Stimulated activated CD8-positive, alpha-beta memory T cell treated with anti-CD3 and anti-CD28 coated beads, Interleukin-4, amount 100 ng/mL, for 4 hours (primary cell): ENCODE measurements at places on chromosomes 7 and 10.

DNA sequence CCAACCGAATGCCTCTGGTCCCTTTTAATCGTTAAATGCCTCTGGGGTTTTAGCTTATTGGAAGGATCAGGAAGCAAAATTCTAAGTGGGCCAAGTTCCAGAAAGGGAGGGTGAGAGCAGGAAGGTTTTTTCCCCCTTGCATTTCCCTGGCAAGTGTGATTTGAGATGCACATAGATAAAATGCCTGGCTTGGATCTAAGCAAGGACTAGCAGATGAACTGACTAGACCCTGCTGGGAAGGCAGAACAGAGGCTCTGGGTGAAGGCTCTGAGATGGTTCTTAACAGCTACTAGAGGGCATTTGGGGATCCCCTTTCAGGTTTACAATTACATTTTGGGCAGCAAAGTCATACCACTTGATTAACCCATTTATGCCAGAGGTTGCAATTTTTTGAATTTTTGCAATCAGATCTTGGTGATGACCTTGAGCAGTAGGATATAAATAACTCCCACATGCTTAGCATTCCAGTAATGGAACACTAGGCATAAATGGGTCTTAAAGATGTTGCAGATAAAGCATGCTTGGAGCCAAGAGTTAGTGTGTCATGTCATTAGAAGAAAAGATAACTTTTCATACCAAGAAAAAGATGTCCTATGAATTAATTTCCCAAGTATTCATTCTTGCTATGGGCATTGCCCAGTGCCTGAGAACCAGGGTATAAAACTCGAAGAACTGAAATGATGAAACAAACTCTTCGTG, 205.9 kb downstream of the SEC23IP start:
- DNase-seq, result no peak

GRCh38 chr7:122885583-122886356, 490 bp downstream of the CADPS2 start:
- DNase-seq, result no peak

GRCh38 chr10:69456880-69457693, 5.8 kb downstream of the TSPAN15 start:
- DNase-seq, result no peak

DNA sequence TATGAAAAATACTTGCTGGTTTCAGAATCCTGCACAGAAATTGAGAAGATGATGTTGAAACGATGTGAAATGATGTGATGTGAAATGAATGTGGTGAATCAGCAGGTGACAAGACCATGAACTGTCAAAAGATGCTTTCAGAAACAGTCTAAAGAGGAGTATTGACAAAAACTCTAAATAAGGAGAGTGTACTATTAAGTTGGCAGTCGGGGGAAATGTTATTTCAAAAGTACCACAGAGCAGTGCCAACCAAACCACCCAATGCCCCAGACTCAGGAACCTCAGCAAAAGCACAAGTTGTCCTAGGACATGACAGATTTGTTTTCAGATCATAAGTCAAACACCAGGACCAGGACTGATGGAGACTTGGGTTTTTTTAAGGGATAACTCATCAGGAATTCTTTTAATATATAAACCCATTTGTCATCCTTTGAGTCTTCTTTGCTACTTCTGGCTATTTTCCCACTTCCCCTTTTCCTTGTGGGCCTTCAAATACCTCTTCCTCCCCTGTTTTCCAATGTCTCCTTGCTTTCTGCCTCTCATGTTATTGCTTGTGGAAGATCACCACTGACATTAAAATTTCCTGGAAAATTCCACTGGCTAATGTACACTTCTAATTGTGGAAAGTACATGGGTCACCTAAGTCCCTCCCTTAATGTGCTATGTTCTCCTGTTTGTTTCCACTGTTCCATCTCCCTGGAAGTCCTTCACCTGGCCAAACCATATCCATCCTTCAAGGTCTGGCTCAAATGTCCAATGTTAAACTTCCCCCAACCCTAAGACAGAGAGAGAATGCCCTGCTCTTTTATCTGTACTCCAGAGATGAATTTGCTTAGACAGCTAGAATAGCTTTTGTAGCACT, 10.2 kb upstream of the PPP1R3C start:
- DNase-seq, result no peak

DNA sequence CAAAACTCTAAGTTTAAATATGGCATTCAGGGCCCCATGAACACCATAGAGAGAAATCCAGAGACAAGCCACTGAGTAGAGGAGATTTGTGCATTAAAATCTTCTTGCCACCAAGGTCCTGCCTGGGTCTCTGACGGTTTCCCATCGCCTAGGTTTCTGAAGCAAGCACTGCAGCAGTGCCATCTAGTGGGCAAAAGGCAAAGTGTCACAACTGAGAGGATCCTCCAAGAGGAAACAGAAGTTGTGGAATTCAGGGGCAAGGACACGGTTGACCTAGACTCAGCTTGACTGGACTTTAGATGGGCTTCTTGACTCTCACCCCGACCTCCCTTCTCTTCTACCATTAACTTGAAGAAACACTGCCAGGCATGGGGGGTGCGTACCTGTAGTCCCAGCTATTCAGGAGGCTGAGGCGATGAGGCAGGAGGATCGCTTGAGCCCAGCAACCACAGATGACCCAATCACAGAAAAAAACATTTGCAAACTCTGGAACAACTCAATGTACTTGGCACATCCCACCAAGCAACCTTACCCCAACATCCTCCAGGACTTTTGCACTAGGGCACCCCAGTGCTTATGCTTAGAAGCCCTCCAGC, 604.1 kb downstream of the GALNT17 start:
- no peak for DNase-seq

DNA sequence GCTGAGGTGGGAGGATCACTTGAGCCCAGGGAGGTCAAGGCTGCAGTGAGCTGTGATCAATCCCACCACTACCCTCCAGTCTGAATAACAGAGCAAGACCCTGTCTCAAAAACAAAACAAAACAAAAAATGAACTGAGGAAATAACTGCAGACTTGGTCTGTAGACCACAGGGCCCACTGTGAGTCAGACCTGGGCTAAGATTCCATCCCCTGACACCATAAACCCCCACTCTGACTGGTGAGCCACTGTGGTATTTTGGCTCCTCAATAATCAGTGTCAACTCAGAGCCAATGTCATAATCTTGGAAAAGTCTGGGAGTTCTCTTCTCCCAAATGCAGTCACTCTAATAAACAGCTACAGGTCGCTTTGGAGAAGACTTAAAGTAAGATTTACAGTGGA, 24.0 kb upstream of the ERCC6 start:
- no peak for DNase-seq

DNA sequence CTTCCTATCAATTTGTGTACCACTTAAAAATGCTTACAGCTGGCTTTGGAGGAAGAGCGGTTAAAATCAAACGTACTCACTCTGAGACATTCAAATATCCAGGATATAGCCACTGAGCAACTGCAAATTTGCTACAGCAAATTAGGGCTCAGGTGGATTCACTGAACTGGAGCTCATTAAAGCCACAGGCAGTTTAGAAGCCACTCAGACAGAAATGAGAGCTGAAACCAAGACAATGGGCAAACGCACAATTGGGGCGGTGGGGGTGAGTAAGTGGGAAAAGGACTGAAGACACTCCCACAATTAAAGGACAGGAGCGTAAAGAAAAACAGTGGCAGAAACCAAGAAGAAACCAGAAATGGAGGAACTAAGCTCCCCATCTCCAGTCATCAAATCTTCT, 20.5 kb downstream of the MPP7 start:
- no peak for DNase-seq

GRCh38 chr10:71429304-71429703, 32.6 kb downstream of the CDH23 start:
- no peak for DNase-seq

DNA sequence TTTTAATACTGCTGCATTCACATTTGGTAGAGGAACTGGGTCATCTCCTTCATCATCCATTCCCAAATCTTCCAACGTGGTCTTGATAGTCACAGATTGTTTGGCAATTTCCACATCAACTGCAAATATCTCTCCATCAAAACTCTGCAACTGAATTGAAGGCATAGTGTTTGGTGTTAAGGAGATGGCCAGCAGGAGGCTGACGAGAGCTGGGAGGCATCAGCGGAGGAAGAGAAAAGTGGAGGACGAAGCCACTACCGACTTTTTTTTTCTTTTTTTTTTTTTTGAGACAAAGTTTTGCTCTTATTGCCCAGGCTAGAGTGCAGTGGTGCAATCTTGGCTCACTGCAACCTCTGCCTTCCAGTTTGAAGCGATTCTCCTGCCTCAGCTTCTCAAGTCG, 205.0 kb upstream of the KCTD7 start:
- no peak for DNase-seq

- no peak for DNase-seq
Observed at GRCh38 chr7:46245586-46246111, 324.6 kb upstream of the IGFBP3 start.

GRCh38 chr7:44043902-44044301, 600 bp upstream of the DBNL start:
- no peak for DNase-seq

- DNase-seq, result no peak
Observed at GRCh38 chr10:101450277-101451080, 96.5 kb downstream of the BTRC start.

GRCh38 chr10:128497660-128498377, 371.6 kb upstream of the MKI67 start:
- DNase-seq, result no peak

DNA sequence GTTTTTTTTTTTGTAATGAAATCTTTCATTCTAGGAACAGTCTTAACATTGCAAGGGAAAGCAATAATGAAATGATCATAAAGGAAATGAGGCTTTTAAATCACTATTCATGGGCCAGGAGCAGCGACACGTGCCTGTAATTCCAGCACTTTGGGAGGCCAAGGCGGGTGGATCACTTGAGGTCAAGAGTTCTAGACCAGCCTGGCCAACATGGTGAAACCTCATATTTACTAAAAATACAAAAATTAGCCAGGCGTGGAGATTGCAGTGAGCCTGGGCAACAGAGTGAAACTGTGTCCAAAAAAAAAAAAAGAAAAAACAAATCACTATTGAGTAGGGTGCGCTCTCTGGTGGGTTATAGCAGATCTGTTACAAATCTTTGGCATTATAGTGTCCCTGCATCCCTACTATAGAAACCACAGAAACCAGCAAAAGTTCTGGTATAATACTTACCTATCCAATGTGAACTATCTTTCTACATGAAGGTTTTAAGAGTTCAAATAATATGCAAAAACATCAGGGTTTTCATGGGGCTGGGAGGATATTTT, 72.1 kb downstream of the GLI3 start:
- DNase-seq, result no peak

DNA sequence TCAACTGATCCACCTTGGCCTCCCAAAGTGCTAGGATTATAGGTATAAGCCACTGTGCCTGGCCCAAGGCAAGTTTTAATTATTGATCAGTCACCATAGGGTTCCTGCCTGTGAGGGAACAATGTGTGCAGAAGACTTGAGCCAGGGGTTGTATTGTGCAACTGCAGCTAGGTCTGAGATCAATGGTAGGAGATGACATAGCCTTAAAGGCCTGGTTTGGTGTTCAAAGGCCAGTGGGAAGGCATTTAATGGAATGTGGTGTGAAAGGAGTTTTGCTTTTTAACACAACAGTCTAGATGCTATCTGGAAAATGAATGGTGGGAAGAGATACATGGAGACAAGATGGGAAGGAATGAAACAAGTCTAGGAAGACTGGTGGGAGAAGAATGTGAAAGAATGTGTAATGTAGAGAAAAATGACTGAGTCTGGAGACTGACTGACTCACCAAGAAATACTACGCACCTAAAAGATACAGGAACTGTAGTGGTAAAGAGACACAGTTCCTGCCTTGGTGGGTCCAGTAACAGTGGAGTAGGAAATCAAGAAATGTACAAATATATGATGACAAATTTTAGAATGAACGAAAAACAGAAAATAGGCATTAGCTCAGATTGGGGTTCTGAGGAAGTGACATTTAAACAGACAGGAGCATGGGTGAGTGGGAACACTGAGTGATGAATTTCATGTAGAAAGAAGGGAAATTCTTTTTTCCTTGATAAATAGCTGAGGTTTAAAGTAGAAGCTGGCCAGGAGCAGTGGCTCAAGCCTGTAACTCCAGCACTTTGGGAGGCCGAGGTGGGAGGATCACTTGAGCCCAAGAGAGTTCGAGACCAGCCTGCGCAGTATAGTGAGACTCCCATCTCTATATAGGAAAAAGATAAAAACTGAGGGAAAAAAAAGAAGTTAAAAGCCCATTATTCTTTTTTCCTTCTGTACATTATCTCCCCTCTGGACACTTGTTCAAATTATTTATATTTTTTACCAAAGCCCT, 9.4 kb downstream of the HNRNPF start:
- DNase-seq, result no peak

DNA sequence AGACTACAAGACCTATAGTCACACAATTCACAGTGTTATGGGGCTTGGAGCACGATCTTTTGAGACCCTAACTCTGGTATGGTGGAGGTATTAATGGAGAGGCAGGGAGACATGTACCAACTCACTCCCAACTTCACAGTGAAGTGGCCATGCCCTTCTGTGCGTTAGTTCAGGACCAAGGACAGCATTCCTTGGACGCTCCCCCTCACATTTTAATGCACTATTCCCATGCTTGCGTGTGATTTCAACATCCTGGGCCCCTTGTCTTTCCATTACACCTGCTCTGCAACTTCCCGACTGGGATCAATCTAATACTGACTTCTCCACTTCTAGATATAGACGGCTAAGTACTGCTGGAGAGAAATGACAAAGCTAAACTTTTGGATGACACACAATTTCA, 72.7 kb downstream of the PLCE1 start:
- no peak for DNase-seq

GRCh38 chr10:130020651-130021382, 56.7 kb upstream of the EBF3 start:
- no peak for DNase-seq

DNA sequence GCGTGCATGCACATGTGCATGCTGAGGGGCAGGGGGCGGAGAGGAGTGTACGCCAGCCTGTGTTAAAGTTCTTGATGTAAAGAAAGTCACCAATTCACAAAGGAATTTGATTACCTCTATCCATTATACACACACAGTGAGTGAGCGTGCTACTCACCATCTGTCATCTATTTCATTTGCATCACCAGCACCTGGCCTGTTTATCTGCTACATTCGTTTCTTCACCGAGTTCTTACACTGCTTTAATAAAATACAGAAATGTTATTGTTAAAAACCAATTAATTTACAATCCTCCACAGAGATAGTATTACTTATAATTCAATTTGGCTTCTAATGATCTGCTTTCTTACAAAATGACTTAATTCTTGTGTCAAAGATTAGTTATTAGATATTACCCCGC, 32.6 kb downstream of the NEUROD6 start:
- DNase-seq, result no peak

GRCh38 chr10:10160821-10161312, 856.8 kb upstream of the CELF2 start:
- DNase-seq, result no peak
